ENCODE measurements at places on chromosomes 11 and 22.

GRCh38 chr11:122895563-122895962 is 13.0 kb downstream of the JHY start:
- DNase-seq: no peak

GRCh38 chr11:12772324-12772723 is 98.1 kb downstream of the TEAD1 start:
- no peak for DNase-seq

- peak; percentile 83 for DNase-seq
These were observed 7.9 kb downstream of the MRPL16 start for GRCh38 chr11:59802639-59803176.

DNA sequence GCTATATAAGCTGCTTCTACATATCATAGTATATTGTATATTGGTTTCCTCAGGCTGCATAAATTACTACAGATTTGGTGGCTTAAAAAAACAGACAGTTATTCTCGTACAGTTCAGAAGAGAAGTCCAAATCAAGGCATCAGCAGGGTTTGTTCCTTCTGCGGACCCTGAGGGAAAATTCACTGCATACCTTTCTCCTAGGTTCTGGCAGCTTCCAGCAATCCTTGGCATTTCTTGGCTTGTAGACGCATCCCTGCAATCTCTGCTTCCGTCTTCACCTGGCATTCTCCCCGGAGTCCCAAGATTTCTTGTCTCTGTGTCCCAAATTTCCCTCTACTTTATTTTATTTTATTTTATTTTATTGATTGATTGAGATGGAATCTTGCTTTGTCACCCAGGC is 142.8 kb downstream of the COMMD9 start:
- DNase-seq: no peak

GRCh38 chr22:40224702-40225101 is 47.0 kb downstream of the TNRC6B start:
- DNase-seq: no peak

DNA sequence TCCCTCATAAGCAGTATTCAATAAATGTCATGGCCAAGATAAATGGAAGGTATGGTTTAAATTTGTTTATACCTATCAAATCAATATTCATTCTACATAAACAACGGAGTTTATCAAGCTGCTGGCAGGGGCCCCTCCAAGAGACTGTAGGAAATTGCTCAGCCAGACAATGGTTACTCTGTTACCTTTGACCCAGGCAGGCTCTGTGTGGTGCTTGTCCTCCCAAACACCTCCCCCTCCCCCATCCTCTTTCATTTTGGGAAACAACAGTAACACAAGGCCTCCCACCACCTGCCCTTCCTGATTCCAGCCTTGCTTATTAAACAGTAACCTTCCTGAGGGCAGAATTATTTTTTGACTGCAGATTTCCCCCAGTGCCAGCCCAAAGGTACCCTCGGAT is 10.5 kb upstream of the ZBTB16 start:
- DNase-seq: no peak

DNA sequence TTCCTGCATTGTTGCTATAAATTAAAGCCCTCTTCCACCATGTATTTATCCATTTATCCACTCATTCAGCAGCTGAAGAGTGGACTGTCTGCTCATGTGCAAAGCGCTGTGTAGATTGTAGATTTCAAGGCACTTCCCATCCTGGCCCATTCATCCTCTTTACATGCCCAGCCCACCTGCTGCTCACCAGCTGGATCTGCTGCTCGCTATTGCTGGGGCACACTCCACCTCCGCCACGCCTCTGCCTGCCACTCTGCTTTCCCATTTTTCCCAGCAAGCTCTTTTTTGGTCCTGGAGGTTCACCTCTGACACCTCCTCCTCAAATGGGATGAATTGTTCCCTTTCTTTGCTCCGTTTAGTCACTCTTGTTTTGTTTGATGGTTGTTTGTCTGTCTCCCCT is 48.3 kb downstream of the CEP164 start:
- DNase-seq: no peak

DNA sequence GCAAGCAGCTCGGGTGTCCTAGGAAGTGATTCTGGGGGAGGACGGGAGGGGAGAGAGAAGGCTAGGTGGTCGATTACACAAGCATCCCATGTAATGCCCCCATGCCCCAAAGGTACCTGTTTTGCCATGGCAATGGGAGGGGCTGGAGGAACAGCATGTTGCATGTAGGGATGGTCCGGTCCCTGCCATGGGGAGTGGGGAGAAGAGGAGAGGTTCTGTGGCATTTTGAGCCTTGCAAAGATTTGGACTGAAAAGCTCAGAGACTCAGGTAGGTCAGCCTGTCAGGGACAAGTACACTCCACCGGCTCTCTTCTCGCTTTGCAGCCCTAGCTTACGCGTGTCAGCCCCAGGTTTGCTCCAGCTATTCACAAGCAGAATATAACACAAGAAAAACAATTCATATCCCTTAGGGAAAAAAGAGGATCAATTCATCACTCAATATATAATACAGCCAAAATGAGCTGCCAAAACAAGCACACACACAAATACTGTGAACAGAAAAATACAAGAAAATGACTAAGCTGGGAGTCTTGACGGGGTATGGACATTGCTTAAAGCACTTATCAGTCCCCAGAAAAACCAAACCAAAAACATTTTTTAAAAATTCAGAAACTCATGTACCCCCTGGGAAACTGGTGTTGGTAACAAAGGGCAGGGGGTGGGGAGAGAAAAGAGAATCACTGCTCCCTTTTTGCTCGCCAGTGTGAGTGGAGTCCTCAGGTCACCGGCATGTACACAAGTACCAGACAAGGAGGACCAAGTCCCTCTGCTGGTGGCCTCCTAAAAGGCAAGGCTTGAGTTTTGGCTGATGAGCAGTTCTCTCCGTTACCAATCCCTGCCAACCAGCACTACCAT is 21.6 kb downstream of the APOL5 start:
- peak; percentile 24 for DNase-seq

- no peak for DNase-seq
These were observed 101.5 kb downstream of the TRAF6 start for GRCh38 chr11:36408498-36409136.

- no peak for DNase-seq
These were observed 2.3 kb upstream of the OR51B4 start for GRCh38 chr11:5304046-5304445.

DNA sequence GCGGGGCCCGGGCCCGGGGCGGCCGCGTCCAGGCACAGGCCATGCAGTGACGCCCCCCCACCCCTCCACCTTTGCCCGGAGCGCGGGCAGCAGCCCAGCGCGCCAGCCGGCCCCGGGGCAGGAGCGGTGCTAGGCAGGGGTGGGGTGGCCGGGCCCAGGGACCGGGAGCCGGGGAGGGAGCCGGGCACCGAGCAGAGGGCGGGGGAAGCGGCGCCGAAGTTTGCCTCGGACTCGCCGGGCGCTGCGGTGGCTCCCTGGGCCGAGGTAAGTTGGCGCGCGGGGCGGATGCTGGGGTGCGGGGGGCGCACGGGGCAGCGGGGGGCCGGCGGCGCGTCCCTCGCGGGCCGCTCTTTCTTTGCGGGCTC is 332 bp downstream of the TEAD1 start:
- DNase-seq: no peak

- DNase-seq: no peak
These were observed 7.0 kb downstream of the CD81 start for GRCh38 chr11:2383852-2384804.

DNA sequence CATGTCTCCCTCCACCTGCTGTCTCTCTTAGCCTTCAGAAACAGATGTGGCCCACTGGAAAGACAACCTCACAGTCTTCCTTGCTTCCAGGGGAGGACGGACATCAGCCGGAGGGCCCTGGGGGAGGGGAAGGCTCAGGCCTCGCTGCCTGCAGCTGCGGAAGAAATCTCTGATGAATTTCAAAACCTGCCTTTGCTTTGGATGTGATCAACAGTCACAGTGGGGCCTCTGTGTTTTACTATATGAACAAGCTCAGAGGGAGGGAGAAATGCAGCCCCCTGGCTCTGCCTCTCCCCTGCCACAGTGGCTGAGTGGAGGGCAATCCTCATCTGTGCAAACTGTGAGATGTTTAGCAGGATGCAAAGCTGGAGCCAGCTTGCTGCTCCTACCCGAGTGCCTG is 282.8 kb downstream of the NTM start:
- DNase-seq: no peak

DNA sequence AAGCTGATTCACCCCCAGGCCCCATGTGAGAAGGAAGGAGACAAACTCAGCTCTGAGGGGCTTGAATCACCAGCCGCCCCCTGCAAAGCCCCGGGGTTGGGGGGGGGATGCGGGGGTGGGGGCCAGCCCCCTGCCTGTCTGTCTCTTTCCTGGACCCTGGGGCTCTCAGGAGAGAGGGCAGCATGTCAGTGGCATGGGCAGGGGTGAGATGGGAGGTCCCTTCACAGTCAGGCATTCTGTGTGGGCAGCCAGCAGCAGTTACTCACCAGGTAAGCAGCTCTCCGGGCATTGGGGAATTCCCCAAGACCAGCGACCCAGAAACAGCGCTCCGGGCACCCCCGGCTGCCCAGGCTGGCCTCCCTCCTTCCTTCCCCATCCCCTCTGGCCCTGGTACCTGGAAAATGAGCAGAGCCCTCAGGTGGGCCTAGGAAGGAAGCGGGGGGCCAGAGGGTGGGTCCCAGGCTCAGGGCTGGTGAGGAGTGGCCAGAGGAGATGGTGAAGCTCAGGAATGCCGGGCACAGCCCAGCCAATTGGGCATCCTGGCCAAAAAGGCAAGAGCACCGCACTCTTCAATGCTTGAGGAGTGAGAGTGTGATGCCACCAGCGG is 4.2 kb upstream of the LIF start:
- no peak for DNase-seq

- peak; percentile 84 for DNase-seq
These were observed 643 bp downstream of the TIGD3 start for GRCh38 chr11:65355013-65355775.

- peak; percentile 54 for DNase-seq
These were observed 325.7 kb upstream of the PITPNB start for GRCh38 chr22:28244757-28245156.

- DNase-seq: no peak
These were observed 97.2 kb upstream of the BLID start for GRCh38 chr11:122213171-122213570.

- peak; percentile 1 for DNase-seq
These were observed 181.2 kb upstream of the API5 start for GRCh38 chr11:43130616-43131015.

DNA sequence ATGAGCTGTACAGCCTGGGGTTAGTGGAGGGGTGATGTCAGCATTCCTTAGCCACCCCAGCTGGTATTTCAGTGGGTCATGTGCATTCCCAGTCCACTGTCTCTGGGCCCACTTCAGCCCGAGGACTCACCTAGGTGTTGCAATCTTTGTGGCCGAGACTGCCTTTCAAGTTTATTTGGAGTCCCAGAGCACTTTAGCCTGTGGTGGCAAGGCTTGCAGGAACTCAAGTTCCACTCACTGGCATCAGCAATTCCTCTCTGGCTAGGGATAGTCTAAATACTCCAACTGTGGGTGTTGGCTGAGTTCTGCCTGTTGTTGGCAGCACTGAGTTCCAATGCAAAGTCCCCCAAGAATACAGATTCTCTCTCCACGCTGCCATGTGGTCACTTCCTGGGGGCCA is 191.6 kb upstream of the PGR start:
- DNase-seq: no peak

DNA sequence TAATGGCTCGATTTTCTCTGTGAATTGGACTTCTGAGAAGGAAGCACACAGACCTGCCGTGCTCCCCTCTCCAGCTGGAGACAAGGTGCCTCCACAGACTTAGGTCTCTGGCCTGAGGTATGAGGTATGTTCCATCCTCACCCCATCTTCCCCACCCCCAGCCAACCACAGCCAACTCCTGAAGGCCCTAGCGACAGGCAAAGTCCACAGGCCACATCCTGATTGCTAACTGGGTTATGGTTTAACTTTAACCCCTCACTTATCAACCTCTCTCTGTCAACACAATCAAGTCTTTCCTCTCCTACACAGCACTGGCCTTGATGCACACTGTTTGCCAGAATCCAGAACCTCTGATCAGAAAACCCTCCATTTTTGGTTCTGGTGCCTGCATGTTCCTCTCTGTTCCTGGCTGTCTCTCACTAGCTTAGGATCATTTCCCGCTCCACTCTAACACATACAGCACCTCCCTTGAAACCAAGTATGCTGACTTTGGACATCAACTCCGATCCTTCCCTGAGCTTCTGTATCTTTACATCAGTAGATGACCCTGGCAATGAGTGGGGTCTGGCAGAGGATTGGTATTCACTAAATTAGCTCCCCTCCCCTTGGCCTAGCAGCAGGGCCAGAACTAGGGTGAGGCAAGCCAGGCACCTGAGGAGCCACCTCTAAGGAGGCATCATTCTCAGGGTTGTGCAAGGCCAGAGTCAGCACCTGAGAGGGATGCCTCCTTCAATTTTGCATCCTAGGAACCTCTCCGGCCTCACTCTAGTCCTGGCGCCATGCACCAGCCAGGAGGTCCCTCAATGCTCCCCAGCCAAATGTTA is 22.0 kb downstream of the JAML start:
- DNase-seq: peak; percentile 54

GRCh38 chr11:123505546-123506299 is 75.7 kb downstream of the GRAMD1B start:
- no peak for DNase-seq

DNA sequence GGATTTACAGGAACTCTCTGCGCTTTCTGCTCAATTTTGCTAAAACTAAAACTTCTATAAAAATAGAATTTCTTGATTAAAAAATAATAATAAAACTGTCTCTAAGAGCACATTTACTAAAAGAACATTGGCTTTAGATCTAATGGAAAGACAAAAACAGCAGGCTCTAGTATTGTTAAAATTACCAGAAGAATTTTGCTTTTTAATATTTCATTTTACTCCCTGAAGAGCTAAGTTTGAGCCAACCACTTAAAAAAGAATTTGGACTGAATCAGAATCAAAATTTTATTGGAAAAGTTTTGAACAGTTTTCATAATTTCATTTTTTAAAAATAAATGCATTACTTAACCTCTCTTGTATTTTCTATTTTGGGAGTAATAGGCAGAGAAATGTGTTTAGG is 107.3 kb downstream of the BBOX1 start:
- DNase-seq: no peak

- DNase-seq: no peak
These were observed 3.2 kb upstream of the C11orf91 start for GRCh38 chr11:33703788-33704187.

DNA sequence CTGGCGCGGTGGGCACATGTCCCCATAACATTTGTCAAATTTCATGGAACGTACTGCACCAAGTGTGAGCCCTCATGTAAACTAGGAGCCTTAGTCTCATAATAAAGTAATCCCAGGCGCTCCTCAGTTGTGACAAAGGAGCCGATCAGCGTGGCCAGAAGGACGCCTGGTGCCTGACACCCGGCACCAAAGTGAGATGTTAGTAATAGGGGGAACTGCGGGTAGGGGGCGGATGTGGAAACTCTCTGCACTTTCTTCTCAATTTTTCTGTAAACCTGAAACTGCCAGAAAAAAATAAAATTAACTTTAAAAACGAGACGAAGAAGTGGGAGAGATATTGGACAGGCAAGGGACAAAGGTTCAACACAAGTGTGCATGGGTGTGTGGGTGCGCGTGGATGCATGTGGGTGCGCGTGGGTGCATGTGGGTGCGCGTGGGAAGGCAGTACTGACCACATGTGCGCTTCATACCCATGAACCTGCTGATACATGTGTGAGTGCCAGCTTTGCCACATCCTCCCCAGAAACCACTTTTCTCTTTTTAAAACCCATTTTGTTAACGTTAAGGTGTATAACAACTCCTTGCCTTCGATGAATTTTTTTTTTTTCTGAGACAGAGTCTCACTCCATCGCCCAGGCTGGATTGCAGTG is 55.4 kb upstream of the LINC01488 start:
- no peak for DNase-seq

GRCh38 chr22:20111045-20111688 is 4.7 kb upstream of the RANBP1 start:
- DNase-seq: peak; percentile 59

GRCh38 chr11:70646272-70647049 is 248.1 kb downstream of the CTTN start:
- no peak for DNase-seq
